ENCODE measurements at places on chromosomes 2 and 18.

DNA sequence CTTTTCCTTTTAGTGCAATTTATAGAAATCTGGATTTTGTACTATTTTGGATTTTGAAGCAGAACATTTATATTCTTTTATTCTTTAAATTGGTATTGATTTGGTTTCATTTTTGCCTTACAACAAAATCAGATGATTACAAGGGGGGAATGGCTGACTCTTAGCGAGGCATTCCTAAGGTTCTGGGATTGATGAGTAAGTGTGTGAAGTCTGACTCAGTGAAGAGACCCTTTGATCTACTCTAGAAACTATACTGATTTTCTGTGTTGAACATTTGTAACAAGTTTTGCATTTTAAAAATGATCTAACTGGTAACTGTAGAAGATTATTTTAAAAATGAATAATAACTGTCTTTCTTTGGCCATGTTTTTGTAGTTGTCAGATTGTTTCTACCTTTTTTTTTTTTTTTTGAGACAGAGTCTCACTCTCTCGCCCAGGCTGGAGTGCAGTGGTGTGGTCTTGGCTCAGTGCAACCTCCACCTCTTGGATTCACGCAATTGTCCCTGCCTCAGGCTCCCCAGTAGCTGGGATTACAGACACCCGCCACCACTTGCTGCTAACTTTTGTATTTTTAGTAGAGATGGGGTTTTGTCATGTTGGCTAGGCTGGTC is 48.7 kb downstream of the TTC39C start:
- DNase-seq: no peak

GRCh38 chr2:224033601-224034000 is 5.5 kb downstream of the SERPINE2 start:
- no peak for DNase-seq

GRCh38 chr2:210546424-210547208 is 9.8 kb upstream of the CPS1 start:
- no peak for DNase-seq

- no peak for DNase-seq
Measured at GRCh38 chr2:149064856-149065630, 26.5 kb downstream of the LYPD6B start.

GRCh38 chr18:76452357-76452756 is 42.7 kb downstream of the ZNF516 start:
- no peak for DNase-seq

DNA sequence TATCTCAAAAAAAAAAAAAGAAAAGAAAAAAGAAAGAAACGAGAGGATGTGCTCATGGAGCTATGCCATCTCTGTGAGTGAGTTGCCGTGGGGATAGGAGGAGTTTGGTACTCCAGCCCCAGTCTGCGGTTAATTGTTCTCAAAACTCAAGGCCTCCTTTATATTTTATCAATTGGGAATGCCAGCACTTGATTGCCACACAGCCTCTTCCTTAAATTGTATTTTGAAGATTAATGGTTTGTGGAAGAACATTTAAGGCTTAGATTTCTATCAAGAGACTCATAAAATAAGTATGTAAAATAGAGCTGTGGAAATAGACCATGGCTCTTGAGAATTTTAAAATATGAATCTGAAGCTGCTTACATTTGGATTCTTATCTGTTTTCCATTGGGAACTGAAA is 29.8 kb downstream of the KCNE4 start:
- DNase-seq: no peak

GRCh38 chr2:124805060-124805459 is 780.0 kb downstream of the CNTNAP5 start:
- no peak for DNase-seq

- no peak for DNase-seq
Measured at GRCh38 chr2:128320906-128321771, 2.5 kb upstream of the HS6ST1 start.

GRCh38 chr18:76518860-76519538 is 24.0 kb upstream of the ZNF516 start:
- DNase-seq: no peak

DNA sequence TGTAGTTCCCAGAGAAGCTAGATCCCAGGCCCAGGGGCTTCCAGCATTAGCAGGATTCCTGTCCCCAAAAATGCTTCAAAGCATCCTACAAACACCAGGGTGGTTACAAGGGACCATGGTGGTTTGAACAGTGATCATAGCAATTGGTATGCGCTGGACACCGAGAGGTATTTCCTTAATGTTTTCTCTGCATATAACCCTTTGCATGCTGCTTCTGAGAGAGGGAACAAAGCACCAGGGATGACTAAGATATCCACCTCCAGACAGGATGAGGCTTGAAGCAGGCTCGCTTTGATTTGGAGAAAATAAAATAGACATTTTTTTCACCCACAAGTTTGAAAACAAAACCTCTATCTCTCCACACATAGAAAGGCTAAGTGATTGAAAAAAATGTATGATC is 50.5 kb upstream of the TSPYL6 start:
- no peak for DNase-seq

- no peak for DNase-seq
Measured at GRCh38 chr18:25517881-25518715, 166.1 kb upstream of the ZNF521 start.

GRCh38 chr2:181685150-181685688 is 4.9 kb upstream of the NEUROD1 start:
- DNase-seq: no peak

DNA sequence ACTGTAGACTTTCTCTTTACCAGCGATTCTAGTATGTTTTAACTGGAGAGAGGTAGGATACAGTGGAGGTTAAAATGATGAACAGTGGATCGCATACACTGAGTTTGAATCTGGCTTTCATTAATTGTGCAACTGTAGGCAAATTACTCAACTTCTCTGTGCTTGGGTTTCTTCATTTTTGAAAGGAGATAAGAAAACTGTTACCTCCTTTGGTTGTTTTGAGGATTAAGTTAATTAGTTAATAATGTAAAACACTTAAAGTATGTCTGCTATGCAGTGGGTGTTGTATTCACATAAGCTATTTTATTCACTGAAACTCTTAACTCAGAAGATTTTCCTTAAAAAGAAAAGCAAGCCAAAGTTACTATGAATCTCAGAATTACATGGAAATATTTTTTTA is 111.8 kb upstream of the CYP20A1 start:
- no peak for DNase-seq

DNA sequence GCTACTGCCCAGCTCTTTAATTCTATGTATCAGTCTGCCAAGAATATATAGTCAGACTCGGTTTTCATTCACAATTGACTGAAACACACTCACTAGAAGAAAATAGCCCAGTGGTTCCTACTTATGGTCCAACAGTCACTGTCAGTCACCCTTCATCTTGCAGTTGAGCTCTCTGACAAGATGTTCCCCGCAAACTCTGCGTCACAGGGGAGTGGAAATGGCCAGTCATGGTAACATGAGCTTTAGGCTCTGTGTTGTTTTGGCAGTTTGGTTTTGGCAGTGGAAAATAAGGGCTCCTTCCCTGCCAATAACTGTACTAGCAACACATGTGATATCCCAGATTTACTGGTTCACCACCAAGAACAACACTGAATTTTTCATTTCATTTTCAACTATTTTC is 122.5 kb downstream of the PRPF40A start:
- DNase-seq: no peak

DNA sequence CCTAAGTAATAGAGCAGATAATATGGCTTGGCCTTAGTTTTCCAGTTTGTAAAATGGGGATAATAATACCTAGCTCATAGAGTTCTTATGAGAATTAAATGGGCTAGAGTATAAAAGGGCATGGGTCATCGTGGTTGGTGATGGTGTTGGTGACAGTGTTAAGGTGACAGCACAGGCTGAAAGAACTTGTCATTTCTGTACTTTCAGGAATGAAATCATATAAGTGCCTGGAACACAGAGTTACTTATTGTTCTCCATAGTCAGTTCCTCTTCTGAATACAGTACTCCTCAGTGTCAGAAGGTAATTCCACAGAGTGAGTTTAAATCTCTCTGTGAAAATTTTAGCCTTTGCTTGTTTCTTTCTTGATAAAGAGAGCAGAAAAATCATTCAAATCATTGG is 42.4 kb downstream of the KIF5C start:
- DNase-seq: no peak

GRCh38 chr18:38046651-38047050 is 481.1 kb upstream of the CELF4 start:
- DNase-seq: no peak

GRCh38 chr2:36446294-36446693 is 90.7 kb downstream of the CRIM1 start:
- DNase-seq: no peak

DNA sequence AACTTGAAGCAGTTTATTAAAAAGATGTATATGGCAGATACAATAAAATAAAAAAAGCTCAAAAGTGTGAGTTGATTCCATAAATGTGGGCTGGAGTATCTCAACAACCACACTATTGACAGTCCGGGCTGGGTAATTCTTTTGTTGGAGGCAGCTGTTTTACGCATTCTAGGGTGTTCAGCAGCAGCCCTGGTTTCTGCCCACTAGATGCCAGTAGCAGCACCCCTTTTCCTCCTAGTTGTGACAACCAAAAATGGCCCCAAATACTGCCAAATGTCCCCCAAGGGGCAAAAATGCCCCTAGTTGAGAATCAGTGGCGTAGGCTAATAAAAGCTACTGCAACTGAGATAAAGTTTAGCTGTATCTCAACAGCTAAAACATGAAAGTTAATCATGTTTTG is 44.8 kb downstream of the CHMP3 start:
- DNase-seq: no peak

- DNase-seq: peak; percentile 36
Measured at GRCh38 chr18:39935598-39935997, 2019.4 kb upstream of the PIK3C3 start.

- no peak for DNase-seq
Measured at GRCh38 chr2:171297956-171298355, 135.8 kb downstream of the METTL8 start.

DNA sequence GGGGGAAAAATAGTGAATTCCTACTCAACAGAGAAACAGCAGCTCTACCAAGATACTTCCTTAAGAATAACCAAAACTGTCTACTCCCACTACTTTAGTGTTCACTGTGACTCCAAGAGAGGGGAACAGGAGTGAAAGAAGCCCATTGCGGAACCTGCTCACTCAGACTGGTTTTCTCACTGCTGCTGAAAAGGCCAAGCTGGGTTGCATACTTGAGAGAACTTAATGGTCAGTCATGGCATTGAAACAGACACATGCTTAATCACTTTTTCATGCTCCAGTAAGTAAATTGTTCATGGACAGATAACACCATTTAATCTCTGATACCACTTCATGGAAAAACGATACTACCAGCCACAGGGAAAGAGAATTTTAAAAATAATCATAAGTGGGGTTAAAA is 35.7 kb upstream of the SLC8A1 start:
- DNase-seq: no peak

DNA sequence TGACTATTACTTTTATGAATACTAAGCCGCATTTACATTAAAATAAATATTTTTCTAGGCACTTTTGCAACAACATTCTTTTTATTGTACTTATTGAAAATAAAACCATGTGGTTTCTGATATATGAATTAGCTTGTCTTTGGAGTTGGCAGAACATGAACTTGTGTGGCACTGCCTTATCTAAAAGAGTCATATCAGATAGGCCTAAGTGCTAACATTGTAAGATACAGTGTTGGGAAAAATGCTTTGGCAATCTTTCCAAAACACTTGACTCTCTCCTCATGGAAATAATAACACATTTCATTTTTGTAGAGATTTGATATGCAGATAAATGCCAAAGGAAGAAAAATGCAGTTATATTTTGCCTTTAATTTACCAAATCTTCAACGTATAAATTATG is 191.7 kb downstream of the ERBB4 start:
- DNase-seq: no peak

GRCh38 chr2:75522543-75523312 is 38.0 kb downstream of the EVA1A start:
- no peak for DNase-seq

DNA sequence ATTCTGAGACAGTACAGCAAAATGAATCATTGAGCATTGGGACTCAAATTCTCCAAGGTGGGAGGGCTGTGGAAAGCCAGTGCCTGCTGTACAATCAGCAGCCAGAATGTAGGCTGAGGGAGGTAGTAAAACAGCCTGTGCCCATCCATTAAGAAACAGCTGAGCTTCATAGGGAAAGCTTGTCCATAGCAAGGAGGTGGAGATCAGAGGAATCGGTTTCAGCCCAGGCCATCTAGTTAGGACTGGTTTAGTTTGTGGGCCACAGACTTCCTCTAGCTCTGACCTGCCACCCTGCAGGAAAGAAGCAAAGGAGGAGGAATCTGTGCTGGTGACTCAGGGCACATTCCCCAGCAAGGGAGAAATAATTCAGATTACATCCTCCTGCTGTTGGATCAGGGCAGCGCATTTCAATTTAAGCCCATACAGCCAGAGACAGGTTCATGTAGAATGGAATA is 333.4 kb downstream of the SETBP1 start:
- DNase-seq: no peak

DNA sequence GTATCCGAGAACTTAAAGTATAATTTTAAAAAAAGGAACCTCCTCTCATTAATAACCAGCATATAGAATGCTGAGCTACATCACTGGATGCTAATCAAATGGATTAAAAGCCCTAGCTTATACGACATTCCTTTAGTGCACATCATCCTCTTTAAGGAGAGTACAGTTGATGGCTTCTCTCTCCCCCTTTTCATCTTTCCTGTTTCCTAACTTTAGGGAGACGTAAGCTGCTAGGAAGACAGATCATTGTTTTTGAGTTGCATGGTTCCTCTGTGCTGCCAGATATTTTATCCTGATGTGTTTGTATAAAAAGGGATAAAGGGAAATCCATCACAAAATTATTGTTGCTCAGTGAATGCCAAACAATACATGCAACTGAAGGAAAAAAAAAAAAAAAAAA is 94.2 kb downstream of the SLC8A1 start:
- DNase-seq: no peak

- no peak for DNase-seq
Measured at GRCh38 chr18:49189772-49190171, 239.0 kb upstream of the SMAD7 start.

- DNase-seq: no peak
Measured at GRCh38 chr2:230356084-230356483, 29.1 kb downstream of the SP140L start.

DNA sequence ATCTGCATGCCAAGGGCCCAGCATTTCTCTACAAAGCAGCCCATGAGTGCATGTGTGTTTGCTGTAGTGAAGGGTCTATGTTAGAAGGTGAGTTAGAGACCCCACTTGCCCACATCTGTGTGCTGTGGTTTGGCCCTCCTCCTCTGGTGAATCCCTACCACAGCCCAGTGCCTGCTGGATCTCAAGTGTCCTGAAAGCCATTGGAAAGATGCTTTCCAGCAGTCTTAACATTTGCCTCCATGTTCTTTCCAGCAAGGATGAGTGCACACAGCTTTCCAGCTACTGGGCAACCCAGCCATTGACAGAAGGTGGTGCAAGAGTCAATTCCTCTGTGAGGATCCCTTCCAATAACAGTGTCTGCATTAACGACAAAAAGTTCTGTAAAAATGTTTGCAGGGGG is 13.6 kb downstream of the CRIM1 start:
- DNase-seq: no peak

GRCh38 chr18:34873986-34874580 is 164.0 kb downstream of the DTNA start:
- no peak for DNase-seq

DNA sequence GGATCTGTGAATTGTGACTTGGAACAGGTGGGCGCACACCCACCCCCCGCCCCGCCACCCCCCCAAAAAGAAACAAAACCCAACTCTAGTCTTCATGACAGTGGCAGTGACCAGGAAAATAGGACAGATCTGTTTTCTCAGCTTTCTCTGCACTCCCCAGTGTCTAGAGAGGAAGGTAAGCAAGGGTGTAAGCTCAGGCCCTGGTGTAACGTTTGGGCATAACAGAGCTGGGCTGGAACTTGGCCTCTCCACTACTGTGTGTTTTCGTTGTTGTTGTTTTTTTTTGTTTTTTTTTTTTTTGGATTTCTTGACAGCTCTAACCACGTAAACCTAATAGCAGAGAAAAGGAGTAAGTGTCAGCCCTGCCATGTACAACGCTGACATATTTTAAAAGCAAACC is 1160.8 kb downstream of the DPP10 start:
- no peak for DNase-seq

Measured in LNCaP clone FGC (cell line).